ENCODE measurements at places on chromosomes 5 and 9. TPM values are rescaled to one million over a fixed set of nuclear protein-coding genes. Genes with fewer than 3 reads are reported as not detected.

The GRM6 gene
- polyA plus RNA-seq, result not detected

- H3K4me3 ChIP-seq, result no peak overlapping the region
- H3K27me3 ChIP-seq, result no peaks in the 10 kb centered on the region
- H3K4me1 ChIP-seq, result no peaks in the 10 kb centered on the region
- no peak for DNase-seq
- H3K27ac ChIP-seq, result no peak overlapping the region
- no peaks in the 10 kb centered on the region for H3K36me3 ChIP-seq
Measured at GRCh38 chr9:99416007-99416406, 193.9 kb downstream of the SEC61B start.

DNA sequence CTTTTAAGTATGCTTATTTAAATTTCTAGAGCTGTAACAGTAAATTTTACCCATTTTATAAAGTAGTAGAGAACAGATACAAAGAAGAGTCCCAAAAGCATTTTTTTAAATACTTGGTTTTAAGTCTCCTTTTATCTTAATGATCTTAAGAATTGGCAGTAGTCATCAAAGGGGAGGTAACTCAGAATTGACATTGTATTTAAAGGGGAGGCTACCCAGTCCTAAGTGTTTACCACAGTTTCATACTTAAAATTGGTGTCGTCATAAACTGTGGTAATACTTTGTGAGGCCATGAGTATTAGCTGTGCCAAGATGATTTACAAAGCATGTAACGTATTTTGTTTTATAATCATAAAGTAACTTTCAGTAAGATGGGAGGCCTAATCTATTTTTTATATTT lies 14.8 kb downstream of the SLC25A46 start:
- no peak overlapping the region for H3K27ac ChIP-seq
- no peak for DNase-seq
- H3K4me3 ChIP-seq, result no peak overlapping the region
- no peaks in the 10 kb centered on the region for H3K27me3 ChIP-seq

DNA sequence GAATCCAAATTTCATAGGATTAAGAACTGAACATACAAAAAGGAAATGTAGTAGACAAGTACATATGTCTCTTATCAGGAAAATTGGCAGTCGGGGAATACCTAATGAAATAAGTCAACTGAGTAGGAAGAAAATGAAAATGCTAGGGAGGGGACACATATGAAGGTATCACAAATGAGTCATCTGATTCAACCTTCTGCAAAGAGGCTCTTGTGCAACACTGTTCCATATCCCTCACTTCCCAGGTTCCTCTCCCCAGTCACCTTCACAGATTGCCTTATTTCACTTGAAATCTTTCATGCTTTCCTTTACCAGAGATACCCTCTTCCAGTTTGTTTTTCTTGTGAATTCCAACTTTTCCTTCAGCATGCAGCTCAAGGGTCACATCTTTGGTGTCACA lies 139.0 kb downstream of the RFX3 start:
- H3K27me3 ChIP-seq, result no peaks in the 10 kb centered on the region
- H3K27ac ChIP-seq, result no peak overlapping the region
- H3K4me3 ChIP-seq, result no peak overlapping the region
- DNase-seq, result no peak

GRCh38 chr5:7991125-7991821 lies 122.3 kb downstream of the MTRR start:
- no peak for DNase-seq
- H3K36me3 ChIP-seq, result no peaks in the 10 kb centered on the region
- H3K4me3 ChIP-seq, result no peak overlapping the region

DNA sequence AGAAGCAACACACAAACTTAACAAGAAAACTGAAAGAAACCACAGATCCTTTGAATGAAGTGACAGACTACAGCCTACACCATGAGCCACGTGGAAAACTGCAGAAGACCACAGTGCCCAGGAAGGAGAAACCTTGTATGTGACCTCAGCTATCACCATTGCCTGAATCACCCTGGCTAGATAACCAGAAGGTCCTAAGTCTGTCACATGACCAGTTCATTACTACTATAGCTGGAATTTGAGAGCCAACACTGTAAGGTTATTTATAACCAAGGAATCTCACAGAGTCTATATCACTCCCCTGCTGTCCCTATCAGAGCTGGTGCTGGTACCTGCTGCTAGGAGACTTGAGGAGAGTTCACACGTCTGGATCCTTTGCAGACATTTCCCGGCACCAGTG lies 90.3 kb upstream of the FBXL17 start:
- H3K4me1 ChIP-seq, result no peaks in the 10 kb centered on the region
- H3K27ac ChIP-seq, result no peak overlapping the region
- no peaks in the 10 kb centered on the region for H3K36me3 ChIP-seq
- no peak overlapping the region for H3K4me3 ChIP-seq

The MOB3B gene
- polyA plus RNA-seq, result 15.9 TPM

The IL13 gene
- not detected for polyA plus RNA-seq

DNA sequence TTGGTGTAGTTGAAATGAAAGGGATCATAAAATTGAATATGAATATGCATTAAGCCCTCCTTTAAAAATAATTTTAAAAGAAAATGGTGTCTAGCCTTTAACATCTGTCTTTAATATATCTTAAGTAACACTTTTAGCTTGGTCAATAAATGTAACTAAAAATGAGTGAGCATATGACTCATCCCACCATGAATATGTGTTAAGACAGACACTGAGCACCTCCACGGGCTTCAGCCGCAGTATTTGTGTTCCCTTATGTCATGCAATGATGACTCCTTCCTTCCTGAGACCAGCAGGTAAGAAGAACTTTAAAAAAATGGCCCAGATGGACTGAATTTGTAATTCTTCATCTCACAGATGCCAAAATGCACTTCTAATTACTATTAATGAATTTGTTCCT lies 563.2 kb downstream of the NR2F1-AS1 start:
- H3K36me3 ChIP-seq, result no peaks in the 10 kb centered on the region
- no peak overlapping the region for H3K4me3 ChIP-seq
- no peak overlapping the region for H3K27ac ChIP-seq
- DNase-seq, result no peak
- no peaks in the 10 kb centered on the region for H3K4me1 ChIP-seq

GRCh38 chr5:169286572-169287300 lies 14.2 kb downstream of the SLIT3 start:
- H3K27ac ChIP-seq, result no peak overlapping the region
- H3K36me3 ChIP-seq, result no peaks in the 10 kb centered on the region
- H3K4me3 ChIP-seq, result no peak overlapping the region

GRCh38 chr9:18061856-18062255 lies 412.1 kb upstream of the ADAMTSL1 start:
- no peaks in the 10 kb centered on the region for H3K4me1 ChIP-seq
- no peak overlapping the region for H3K4me3 ChIP-seq
- H3K36me3 ChIP-seq, result no peaks in the 10 kb centered on the region

The CSF1R gene
- polyA plus RNA-seq, result 1.1 TPM

DNA sequence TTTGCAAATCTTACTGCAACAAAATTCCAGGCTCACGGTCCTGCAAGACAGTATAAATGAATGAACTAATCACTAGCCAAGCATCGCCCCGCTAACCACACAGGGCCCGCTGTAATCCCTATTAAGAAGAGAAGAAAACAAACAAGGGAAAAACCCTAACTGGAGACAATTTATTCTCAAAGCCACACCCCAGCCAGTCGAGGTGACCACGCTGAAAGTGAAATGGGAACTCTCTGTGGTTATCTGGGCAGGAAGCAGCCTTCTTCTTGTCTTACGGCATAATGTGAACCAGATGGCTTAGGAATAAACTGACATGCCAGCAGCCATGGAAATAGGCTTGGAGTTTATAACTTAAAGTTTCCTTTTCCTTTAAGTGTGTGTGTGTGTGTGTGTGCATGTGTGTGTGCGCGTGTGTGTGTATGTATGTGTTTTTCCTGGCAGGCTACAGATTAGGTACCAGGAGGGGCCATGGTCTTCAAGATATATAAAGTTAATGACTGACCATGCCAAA lies 120.2 kb downstream of the SEMA6A start:
- H3K4me3 ChIP-seq, result peak overlapping the region; percentile 14
- H3K4me1 ChIP-seq, result peaks cover 14% of the 10 kb centered on the region
- H3K27me3 ChIP-seq, result no peaks in the 10 kb centered on the region
- no peaks in the 10 kb centered on the region for H3K36me3 ChIP-seq
- DNase-seq, result peak; percentile 46
- no peak overlapping the region for H3K27ac ChIP-seq

DNA sequence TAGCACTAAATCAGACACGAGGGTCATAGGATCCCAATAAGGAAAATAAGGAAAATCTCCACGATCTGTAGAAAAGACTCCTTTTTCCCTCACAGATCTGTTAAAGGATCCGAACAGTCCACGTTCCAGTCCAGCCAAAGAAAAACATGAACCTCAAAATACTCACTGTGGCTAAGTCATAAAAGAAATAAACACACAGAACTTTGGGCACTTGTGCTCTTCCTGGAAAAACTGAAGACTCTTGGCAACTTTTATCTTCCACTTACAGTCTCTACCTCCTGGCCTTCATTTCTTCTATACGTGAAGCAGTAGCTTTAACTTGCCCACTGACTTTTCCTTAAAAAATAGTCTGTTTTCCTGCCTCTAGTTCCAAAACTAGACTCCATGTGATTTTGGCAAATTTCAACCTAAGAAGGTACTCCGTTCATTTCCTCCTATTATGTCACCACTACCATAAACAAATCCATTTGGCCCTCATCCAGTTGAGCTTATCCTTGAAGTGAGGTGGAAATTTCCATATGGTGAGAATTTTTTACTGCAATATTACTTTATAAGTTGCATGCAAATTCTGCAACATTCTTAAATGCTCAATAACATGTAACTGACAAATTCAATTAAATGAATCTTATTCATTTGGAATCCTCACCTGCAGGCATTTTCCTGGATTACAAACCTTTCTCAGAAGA lies 5.3 kb upstream of the LHFPL2 start:
- no peaks in the 10 kb centered on the region for H3K27me3 ChIP-seq
- no peaks in the 10 kb centered on the region for H3K36me3 ChIP-seq
- H3K27ac ChIP-seq, result no peak overlapping the region
- H3K4me1 ChIP-seq, result peaks cover 9% of the 10 kb centered on the region

The LRRC26 gene
- not detected for polyA plus RNA-seq

DNA sequence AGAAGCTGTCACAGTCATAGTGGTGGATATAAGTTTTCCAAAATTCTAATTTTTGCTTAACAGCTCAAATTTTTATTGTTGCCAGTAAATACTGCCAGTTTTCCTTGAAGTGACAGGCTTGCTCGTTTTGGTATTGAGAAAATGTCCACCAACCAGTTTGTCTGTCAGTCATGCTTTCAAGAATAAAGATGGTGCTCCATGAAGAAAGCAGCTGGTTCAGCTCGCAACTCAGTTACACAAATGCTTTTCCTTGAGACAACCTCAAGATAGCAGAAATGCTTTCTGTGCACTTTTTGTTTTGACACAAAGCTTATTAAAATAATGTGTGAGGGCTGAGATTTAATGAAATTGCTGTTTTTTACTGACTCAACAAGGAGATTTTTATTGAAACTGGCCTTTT lies 135.7 kb downstream of the LRRC70 start:
- no peak overlapping the region for H3K4me3 ChIP-seq
- H3K27ac ChIP-seq, result no peak overlapping the region
- peaks cover 5% of the 10 kb centered on the region for H3K27me3 ChIP-seq
- no peaks in the 10 kb centered on the region for H3K4me1 ChIP-seq
- H3K36me3 ChIP-seq, result no peaks in the 10 kb centered on the region

The ZDHHC11 gene
- not detected for polyA plus RNA-seq

The MLLT3 gene
- polyA plus RNA-seq, result 4.8 TPM

GRCh38 chr9:96500696-96501632 lies 51.0 kb downstream of the HABP4 start:
- peaks cover 12% of the 10 kb centered on the region for H3K27me3 ChIP-seq
- peaks cover 11% of the 10 kb centered on the region for H3K36me3 ChIP-seq
- no peak for DNase-seq

GRCh38 chr5:54254482-54255198 lies 55.7 kb downstream of the ARL15 start:
- no peaks in the 10 kb centered on the region for H3K27me3 ChIP-seq
- H3K4me1 ChIP-seq, result peaks cover 36% of the 10 kb centered on the region
- H3K4me3 ChIP-seq, result no peak overlapping the region

The RUFY1 gene
- polyA plus RNA-seq, result 63.5 TPM

The FOXD4L3 gene
- not detected for polyA plus RNA-seq

- no peak for DNase-seq
- H3K27me3 ChIP-seq, result no peaks in the 10 kb centered on the region
- no peak overlapping the region for H3K27ac ChIP-seq
- no peaks in the 10 kb centered on the region for H3K4me1 ChIP-seq
- H3K36me3 ChIP-seq, result peaks cover 15% of the 10 kb centered on the region
- no peak overlapping the region for H3K4me3 ChIP-seq
Measured at GRCh38 chr5:71640408-71640807, 53.3 kb downstream of the MCCC2 start.

DNA sequence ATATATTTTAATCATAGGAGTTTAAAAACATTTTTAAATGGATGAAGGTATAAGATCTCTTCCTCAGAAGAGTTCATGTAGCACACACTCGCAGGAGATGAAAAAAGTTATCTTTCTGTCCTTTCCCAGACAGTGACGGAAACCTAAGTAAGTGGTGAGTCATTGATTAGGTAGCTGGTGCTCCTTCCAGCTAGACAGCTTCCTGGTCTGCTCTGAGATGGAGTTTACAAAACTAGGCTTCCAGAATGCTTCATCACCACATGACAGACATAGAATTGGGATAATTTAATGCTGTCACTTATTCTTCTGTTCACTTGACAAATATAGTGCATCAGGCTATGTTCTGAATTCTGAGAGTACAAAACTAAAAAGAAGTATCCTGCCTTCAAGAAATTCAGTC lies 2393.0 kb upstream of the C9orf72 start:
- H3K27ac ChIP-seq, result no peak overlapping the region
- H3K4me3 ChIP-seq, result no peak overlapping the region
- H3K27me3 ChIP-seq, result no peaks in the 10 kb centered on the region

DNA sequence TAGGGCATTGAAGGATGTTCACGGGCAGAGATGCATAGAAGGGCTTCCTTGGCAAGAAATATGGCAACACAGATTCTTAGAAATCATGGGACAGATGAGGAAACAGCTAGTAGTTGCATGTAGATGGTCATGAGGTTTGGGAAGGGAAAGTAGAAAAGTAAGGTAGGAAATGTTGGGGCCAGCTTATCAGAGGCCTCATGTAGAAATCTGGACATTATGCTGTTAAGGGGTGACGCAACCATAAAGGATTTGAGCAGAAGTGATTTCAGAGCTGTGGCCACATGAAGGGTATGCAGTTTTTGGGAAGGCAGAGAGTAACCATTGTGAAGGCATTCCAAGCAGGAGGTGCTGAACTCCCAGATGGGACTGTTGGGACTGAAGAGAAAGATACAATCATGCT lies 224.0 kb downstream of the ARHGAP26 start:
- DNase-seq, result no peak
- H3K4me1 ChIP-seq, result peaks cover 20% of the 10 kb centered on the region
- no peaks in the 10 kb centered on the region for H3K27me3 ChIP-seq
- H3K27ac ChIP-seq, result no peak overlapping the region
- H3K36me3 ChIP-seq, result no peaks in the 10 kb centered on the region
- H3K4me3 ChIP-seq, result no peak overlapping the region

The THBS4 gene
- polyA plus RNA-seq, result not detected

- H3K27ac ChIP-seq, result no peak overlapping the region
- no peak for DNase-seq
- H3K27me3 ChIP-seq, result peaks cover 6% of the 10 kb centered on the region
- no peaks in the 10 kb centered on the region for H3K36me3 ChIP-seq
Measured at GRCh38 chr9:84978661-84979060, 309.1 kb downstream of the NTRK2 start.

Measured in naive B cell (primary cell).